ENCODE measurements at places on chromosomes 11 and 22.

DNA sequence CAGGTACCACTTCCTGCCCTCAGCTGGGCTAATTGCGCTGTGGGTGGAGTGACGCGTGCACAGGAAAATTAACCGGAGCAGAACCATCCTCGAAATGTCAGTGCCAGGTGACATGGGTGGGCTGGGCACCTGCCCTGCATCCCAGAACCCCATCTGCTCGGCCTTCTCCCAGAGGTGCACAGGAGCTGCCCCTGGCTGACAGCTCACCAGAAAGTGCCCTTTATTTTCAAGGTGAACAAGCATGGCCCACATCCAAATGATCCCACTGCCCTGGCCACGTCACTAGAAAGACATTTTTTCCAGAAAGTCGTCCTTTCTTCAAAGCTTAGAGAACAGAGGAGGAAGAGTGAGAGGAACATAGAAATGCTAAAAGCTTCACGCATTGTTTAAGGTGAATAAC, 4.1 kb upstream of the ELFN2 start:
- no peak for DNase-seq

GRCh38 chr11:113279591-113279990, 34.8 kb upstream of the TTC12 start:
- no peak for DNase-seq

DNA sequence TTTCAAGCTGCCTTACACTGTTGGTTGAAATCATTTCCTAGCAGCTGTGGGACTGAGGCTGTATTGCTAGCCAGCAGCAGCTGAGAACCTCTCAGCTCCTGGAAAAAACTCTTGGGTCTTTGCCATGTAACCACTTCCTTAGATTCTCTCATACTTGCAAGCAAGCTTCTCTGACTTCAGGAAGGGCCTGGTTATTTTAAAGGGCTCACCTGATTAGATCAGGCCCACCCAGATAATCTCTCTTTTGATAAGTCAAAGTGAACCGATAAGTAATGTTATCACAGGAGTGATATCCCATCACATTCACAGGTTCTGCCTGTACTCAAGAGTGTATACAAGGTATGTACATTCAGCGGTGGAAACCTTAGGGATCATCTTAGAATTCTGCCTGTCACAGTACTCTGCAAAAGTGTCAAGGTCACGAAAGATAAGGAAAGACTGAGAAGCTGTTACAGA, 7.4 kb upstream of the CLPB start:
- DNase-seq, result no peak

- DNase-seq, result no peak
Measured at GRCh38 chr11:91904792-91905785, 319.5 kb upstream of the FAT3 start.

Measured in head of caudate nucleus (tissue), 42 donors.